ENCODE measurements at places on chromosomes 5 and 9.

DNA sequence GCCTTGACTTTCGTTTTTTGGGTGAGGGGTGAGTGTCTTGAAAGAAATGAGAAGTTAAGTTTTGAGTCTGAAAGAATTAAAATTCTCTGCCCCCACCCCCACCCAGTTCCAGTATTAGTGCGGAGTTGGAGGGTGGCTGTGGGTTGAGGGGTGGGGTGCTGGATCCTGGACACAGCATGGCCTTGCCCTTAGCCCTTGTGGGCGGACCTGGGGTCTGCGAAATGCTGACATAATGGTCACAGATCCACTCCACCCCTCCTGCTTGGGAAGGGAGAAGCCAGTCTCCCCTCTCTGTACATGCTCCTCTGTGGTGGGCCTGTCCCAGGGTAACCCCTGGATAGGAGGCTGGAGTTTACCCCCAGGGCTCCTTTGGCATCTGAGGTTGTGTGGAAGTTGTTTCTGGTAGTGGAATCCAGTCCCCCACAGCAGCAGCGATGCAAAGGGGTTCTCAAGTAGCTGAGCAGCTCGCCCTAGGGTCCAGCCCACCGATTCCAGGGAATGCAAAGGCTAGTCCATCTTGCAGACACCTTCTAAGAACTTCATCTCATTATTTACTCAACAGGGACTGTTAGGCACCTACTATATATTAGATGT is 42.8 kb upstream of the TCF7 start:
- DNase-seq = no peak

GRCh38 chr5:77301447-77301883 is 91.0 kb downstream of the PDE8B start:
- DNase-seq = no peak

DNA sequence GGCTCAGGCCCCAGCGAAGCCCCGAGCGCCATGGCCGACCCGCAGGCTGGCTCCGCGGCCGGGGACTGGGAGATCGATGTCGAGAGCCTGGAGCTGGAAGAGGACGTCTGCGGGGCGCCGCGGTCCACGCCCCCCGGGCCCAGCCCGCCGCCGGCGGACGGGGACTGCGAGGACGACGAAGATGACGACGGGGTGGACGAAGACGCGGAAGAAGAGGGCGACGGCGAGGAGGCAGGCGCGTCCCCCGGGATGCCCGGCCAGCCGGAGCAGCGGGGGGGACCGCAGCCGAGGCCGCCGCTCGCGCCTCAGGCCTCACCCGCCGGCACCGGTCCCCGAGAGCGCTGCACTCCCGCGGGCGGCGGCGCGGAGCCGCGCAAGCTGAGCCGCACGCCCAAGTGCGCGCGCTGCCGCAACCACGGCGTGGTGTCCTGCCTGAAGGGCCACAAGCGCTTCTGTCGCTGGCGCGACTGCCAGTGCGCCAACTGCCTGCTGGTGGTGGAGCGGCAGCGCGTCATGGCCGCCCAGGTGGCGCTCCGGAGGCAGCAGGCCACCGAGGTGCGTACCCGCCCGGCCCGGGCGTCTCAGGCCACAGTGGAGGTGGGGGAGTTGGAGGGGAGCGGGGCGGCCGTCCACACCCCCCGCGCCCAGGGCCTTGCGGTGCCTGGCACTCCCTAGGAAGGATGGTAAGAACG is 1.6 kb downstream of the DMRT2 start:
- DNase-seq = no peak

DNA sequence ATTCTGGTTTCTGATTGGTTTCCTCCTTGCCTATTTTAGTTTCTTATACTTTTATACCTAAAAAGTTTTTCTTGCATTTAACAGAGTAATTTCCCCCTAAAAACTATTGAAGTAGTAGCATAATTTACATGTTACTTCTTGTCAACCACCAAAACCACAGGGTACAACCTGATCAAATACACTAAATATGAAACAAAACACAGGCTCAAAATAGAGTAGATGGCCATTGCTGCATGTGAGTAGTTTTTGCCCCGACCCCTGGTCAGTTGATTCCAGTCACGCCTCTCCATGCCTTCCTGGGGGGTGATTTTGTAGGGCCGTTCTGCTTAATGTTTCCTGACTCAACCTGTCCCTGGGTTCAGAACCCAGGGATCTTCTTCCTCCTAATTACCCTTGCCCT is 101.8 kb downstream of the TLE4 start:
- DNase-seq = no peak

DNA sequence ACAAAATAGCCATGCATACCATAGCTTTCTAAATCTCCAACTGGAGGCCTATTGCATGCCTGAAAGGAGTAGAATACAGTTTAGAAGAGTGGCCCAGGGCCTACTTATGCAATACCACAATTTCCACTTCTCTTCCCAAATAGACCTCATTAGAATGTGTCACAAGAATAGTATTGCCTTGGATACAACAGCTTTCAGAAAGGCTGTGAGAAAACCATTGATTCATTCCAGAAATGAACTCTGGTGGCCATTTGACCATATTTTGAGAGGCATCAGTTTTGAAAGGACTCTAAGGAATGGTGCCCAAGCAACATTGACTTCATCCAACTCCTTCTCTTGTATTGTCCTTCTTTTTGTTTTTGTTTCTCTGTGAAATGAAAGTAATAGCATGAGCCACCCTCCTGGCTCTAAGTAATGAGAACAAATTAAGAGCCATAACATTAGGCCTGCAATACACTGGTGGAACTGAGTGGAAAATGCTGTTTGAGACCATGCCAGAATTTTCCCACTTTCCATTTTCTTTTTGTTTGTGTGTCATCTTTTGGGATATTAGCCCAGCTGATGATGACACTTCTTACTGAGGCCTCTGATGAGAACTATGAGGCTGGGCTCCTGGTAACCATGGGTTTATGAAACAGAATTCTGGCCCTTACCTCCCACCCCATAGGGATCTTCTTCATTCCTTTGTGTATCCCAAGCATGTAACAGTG is 90.2 kb downstream of the TMEM174 start:
- no peak for DNase-seq

DNA sequence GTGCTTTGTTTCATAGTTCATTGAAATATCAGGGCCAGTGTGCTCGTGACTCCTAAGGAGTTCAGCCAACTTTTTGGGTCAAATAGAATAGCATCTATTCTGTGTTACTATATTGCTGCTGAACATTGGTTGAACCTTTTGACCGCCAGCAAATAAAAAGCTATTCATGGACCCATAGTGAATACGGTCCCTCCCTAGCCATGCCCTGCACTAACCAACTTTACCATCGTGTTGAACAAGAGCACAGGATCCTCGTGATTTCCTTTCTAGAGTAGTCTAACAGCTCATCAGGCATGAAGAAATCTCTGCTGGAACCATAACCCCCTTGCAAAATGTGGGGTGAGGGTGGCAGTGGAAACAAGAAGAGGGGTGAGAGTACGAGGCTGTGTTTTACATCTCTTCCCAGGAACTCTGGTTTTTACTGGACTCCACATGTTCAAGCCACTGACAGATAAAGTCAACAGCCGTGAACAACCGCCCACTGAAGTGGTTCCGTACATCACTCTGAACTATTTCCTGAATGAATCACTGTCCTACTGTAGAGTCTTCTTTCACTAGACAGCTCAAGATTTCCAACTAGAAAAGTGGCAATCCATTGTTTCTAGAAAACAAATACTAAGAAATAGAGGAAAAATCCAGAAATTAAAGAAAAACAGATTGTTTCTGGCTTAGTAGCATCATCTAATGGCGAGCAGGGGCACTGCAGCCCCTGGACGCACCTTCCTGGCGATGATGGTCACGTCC is 70.1 kb upstream of the SPATA31E1 start:
- no peak for DNase-seq

DNA sequence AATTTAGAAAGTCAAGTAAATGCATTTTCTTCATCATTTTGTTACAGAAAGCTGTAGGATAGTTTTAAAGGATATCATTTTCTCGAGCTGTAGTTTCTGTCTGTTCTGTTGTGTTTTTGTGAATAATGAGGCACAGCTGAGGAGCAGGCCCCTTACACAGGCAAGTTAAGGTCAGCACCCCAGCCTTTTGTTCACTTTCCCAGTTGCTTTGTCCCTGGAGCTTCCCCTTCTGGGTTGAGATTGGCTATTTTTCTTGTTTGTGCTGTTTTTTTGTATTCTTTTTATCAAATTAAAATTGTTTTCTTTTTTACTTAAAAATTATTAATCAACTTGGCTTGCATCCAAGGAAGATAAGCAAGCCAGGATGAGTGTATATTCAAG is 213.8 kb upstream of the ACTBL2 start:
- no peak for DNase-seq

DNA sequence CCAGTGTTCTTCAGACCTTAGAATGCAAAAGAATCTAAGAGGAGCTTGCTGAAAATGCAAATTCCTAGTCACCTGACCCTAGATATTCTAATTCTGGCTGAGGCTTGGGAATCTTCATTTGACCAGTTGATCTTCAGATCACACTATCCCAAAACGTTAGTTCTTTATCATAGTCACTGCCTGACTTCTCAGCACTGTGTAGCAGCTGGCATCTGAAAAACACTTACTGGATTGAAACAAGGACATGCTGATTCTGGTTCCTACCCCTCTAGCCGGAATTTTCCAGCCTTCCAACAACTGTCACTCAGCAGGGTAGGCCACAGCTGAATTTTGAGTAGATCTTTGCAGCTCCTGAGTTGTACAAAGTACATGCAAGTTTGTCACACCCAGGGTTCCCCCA is 72.2 kb downstream of the EBF1 start:
- DNase-seq = no peak

DNA sequence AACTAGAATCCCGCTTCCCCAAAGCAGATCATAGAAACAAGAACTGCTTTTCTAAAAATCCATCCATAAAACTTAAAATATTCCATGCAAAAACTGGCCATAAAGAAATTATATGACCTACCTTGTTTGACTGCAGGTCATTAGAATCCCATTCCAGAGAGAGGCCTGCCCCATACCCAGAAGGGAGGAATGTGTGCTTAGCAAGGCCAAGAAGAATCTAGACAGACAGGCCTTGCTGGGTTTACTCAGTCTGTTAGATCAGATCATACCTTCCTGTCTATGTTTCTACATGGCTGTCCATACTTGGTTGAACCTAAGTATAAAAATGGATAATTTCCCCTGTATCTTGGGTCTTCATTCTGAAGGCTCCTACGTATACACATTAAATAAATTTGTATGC is 358.8 kb upstream of the TRPC7 start:
- no peak for DNase-seq

All from activated T-cell treated with anti-CD3 and anti-CD28 coated beads for 1 hour (primary cell).